ENCODE measurements at places on chromosomes 7 and 10.

DNA sequence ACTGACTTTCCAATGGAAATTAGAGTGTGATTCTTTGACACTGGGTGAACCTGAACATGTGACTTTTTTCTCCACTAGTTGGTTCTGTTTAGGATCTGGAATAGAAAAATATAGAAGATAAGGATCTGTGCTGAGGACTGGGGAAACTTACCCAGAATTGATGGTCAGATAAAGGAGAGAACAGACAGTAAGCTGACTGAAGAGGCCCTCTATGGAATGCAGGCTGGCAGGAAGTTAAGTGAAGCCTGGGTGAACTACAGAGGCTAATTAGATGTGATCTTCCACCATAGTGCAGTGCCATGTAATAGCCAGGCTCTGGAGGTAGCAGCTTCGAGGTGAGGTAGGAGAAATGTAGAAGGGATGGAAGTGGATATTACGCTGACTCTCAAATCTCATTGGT is 455.3 kb downstream of the PLXDC2 start:
- no peak for DNase-seq

DNA sequence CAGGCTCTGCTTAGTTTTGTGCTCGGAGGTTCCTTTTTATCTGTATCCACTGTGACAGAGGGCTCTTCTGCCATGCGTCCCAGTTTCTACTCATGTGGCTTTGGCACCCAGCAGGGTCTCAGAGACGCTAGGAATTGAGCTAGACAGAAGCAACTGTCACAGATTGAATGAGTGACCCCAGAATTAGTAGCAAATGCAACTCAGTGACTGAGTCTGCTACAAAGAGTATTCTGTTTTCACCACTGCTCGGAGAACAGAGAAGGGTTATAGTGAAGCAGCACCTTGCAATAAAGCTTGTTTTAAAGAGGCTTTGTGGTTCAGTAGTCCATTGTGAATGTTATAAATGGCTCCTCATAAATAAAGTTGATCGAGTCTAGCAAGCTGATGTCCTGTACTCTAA is 113.2 kb downstream of the DNAH11 start:
- DNase-seq: no peak

- no peak for DNase-seq
These were observed 21.3 kb upstream of the HSPB1 start for GRCh38 chr7:76281006-76281705.

DNA sequence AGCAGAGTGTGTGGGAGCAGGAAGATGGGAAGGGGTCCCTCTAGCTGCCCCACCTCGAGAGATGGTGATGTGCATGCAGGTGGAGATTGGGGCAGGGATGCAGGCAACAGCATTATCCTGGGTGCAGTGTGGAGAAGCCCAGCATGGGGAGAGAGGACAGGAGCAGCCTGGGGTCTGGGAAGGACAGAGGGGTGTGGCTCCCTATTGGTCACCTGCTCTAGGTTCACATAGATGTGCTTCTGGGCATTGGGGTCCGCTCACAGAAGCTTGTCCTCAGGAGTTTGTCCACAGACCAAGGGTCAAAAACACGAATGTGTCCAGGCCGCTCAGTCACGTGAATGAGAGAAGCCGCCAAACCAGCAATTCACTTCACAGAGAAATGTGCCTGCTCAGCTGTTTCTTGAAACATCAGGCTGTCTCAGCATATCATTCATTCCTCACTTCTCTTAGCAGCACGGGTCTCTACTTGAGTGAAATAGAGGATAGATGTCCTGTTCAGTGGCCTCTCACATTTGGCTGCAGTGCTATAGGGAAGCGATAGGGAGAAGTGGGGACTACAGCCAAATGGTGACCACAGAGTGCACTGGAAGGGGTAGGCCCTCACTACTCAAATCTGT is 11.5 kb upstream of the SLC29A3 start:
- DNase-seq: no peak

- no peak for DNase-seq
These were observed 75.2 kb downstream of the MICALL2 start for GRCh38 chr7:1384113-1384415.

GRCh38 chr7:139681463-139681755 is 96.4 kb downstream of the HIPK2 start:
- no peak for DNase-seq

- no peak for DNase-seq
These were observed 892.9 kb downstream of the LRMDA start for GRCh38 chr10:76324283-76324682.

DNA sequence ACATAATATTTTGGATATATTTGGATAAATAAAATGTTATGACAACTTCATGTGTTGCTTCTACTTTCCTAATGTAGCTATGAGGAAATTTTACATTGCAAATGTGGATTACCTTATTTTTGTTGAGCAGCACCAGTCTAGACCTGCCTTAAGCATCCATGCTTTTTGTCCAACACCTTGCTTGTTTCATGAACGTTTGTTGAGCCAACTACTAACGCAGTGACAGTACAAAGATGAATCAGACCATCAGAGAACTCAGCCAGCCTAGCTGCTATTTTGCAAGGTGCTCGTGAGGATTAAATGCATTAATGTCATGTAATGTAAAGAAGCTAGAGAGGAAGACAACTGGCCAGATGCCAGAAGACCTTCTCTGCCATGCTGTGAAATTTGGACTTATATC is 1.1 kb upstream of the ZC3HAV1L start:
- peak; percentile 80 for DNase-seq

DNA sequence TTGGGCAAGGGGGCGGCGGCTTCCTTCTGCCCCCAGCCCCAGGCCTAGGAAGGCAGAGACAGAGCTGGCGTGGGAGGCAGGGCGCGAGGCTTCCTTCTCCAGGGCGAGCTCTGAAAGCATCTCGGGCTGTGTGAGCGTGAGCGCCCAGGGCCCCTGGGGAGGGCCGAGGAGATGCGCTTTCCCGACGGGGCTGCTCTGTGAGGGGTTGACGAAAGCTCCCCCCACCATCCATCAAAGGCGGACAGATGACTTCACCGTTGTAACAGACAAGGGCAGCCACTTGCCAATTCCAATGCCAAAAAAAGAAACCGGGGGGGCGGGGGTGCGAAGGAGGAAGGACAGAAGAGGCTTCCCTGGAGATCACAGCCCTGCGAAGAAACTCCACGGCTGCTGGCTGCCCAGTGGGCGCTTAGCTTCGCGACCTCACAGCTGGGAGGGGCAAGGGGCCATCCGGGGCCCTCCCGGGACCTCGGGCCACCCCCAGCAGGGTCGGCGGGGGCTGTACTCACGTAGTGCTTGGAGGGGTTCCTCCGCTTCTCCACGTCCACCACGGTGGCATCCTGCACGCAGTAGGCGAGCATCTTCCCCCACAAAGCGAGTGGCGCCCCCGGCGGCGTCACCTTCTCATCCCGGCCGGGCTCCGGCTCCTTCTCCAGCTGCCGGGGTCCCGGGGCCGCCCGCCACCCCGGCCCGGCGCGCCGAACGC is 537 bp downstream of the SH3PXD2A start:
- DNase-seq: no peak

DNA sequence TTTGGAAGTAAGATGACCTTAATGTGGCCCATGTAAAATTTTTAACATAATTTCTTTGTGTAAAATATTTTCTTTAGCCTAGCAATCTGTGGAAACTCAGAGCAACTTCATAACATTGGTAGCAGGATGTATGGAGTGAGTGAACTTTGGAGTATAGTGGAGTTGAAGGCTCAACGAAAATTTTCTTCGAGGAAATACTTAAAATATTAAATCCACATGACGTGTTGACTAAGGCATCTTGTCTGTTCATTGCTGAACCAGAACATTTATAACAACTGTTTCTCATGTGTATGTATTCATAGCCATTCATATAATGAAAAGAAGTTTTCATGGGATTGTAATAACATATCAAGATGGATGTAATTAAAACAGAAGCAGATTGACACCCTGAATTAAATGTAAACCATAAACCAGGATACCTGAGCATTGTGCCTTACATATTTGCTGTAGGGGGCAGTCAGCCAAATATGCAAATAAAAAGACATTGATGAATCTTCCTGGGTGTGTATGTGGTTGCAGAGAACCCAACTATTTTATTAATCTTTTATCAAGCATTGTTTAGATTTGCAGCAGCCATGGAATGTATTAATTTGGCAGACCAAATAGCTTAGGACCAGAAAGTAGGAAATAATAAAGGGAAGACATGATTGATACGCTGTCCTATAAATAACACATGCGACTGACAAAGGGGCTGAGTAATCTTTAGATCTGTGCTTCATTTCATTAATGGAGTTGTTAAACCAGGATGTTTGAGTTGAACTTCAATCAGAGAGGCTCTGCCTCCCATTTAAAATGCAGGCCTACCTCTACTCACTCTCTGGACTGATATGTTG is 11.5 kb downstream of the AUTS2 start:
- DNase-seq: no peak

GRCh38 chr7:130732980-130733930 is 752 bp downstream of the KLF14 start:
- no peak for DNase-seq

DNA sequence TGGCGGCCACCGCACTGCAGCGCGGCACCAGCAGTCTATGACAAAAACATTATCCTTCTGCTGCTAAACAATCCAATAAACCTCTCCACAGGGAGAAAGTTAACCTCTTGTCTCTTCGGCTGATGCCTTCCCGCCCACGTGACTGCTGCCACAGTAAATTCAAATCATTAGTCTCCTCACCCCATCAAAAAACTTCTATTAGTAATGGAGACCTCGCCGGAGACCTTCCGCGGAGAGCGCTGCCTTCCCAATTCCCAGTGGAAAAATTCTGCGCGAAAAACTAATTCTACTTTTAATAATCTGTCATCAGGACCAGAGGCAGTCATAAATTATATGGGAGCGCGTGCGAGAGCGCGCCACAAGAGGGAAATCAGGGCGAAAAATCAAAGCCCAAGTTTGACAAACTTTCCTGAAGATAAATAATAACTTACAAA is 90.0 kb upstream of the PAX2 start:
- DNase-seq: no peak

DNA sequence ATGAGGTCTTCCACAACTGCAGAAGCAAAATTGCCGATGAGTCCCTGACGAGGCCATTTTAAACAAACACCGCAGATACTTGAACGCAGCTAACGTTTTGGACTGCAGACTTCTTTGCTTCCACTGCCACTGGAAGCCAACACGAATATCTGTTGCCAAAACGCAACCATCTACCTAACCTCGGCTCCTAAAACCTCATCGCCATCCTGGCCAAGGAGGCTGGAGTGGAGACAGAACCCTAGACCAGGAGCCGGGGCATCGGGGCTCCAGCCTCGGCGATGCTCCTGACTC is 493 bp downstream of the WDR91 start:
- DNase-seq: no peak

DNA sequence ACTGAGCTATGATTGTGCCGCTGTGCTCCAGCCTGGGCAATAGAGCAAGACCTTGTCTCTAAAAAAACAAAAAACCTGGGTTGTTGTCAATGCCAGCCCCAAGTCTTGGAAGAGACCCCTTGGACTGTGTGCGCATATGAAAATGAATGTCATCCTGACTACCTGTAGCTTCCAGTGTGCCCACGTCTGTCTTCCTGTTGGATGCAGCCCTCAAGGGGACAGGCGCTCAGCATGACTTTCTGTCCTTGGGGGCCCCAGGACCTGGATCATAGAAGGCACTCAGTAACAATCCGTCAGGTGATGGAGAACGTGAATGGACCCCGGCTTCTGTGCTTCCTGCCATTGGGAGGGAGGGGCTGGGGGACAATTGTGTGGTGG is 9.0 kb downstream of the PRF1 start:
- no peak for DNase-seq

DNA sequence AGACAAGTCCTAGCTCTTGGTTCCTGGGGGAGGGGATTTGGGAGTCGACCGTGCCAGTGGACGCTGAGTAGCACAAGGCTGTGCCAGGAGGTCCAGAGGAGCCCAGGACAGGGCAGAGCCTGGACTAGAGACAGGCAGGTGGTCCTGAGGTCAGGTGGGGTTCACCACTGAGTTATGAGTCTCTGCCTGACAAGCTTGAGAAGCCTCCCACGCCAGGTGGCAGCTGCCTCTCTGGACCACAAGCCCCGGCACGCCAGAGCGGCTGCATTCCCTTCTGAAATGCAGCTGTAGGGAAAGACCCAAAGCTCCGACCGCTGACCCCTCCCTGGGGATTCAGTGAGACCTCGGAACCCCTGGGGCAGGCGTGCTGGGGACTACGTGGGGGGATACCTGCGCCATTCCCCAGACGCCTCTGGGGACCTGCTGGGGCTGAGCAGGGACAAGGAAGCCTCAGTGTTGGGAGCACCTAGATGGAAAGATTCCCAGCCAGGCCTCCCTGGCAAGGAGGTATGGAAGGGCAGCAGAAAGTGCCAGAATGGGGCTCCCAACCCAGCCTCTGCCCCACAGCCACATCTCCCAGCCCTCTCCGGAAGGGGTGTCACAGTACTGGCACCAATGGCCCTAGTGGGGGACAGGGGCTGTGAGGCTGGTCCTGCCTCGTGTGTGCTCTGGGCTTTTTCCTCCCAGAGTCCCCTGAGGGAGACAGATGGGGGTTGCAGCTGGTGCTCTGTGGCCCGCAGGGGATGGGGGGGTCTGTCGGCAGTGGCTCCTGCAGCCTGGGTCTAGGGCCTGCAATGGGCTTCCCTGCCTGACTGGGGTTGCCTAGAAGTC is 29.0 kb downstream of the PDGFA start:
- DNase-seq: peak; percentile 56

GRCh38 chr10:132961420-132961786 is 19.0 kb upstream of the CFAP46 start:
- no peak for DNase-seq

GRCh38 chr10:87974130-87974529 is 110.7 kb downstream of the PTEN start:
- DNase-seq: no peak

DNA sequence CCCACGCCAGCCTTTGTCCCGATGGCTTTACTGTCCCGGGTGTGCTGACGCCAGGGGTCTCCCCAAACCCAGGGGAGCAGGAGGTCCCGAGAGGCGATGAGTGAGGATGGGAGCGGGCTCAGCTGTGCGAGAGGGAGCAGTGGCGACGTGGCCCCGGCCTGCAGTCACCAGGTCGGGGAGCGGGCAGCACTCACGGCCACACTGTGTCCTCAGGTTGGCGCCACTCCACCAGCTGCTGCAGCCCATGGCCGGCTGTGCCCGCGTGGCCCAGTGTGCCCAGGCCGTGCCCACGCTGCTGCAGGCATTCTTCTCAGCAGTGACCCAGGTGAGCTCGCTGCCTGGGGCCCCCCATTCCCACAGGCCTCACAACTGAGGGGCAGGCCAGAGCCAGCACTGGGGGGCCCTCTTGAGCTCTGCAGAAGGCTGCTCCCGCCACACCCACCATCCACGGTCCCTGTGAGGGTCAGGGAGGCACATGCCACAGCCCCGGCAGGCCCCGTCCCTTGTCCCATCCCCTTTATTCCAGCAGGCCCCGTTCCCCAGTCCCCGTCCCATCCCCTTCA is 13.3 kb downstream of the AP5Z1 start:
- DNase-seq: no peak

GRCh38 chr10:70914316-70914864 is 26.0 kb upstream of the PCBD1 start:
- no peak for DNase-seq

- DNase-seq: peak; percentile 64
These were observed 5.4 kb downstream of the PRF1 start for GRCh38 chr10:70596860-70597809.

Data from bronchial epithelial cell (primary cell).